A549 treated with dexamethasone at 1 μM for 4 hours (cell line): ENCODE measurements at places on chromosomes 4 and X. TPM values are rescaled to one million over a fixed set of nuclear protein-coding genes. Genes with fewer than 3 reads are reported as not detected.

KIF4A gene
- total RNA-seq = 23.8 to 29.9 TPM (median 27.9 TPM) in 5 replicates

CCNQ gene
- 40.3 to 64.4 TPM (median 60.1 TPM) in 5 replicates for total RNA-seq

PIGA gene
- 7.8 to 9.9 TPM (median 9.7 TPM) in 5 replicates for total RNA-seq

ETDA gene
- total RNA-seq = not detected in 5 replicates

DGAT2L6 gene
- total RNA-seq = not detected in 5 replicates

IDH3G gene
- total RNA-seq = 51.1 to 66.0 TPM (median 64.4 TPM) in 5 replicates

HS3ST1 gene
- total RNA-seq = 0.35 to 1.3 TPM (median 0.50 TPM) in 5 replicates

F9 gene
- total RNA-seq = not detected in 5 replicates

SSX4 gene
- total RNA-seq = not detected in 5 replicates
